Metanephros (tissue), 2 donors: ENCODE measurements at places on chromosomes 3 and 15. TPM values are rescaled to one million over a fixed set of nuclear protein-coding genes. Genes with fewer than 3 reads are reported as not detected.

Gene ROPN1
- total RNA-seq, result not detected

Gene SLC7A14
- total RNA-seq, result 2.9 TPM

Gene CXCR6
- 0.12 TPM for total RNA-seq

Gene ZPLD1
- 0.12 TPM for total RNA-seq

Gene MAGI1
- 54.2 TPM for total RNA-seq

Gene ST8SIA2
- total RNA-seq, result 4.4 TPM

Gene RAD54L2
- 20.3 TPM for total RNA-seq

Gene CD200
- 13.4 TPM for total RNA-seq

Gene MYL3
- 23.5 TPM for total RNA-seq

Gene NPAP1
- total RNA-seq, result 0.82 TPM

Gene CCDC54
- total RNA-seq, result not detected

Gene GNAI2
- 159 TPM for total RNA-seq

Gene EFHB
- total RNA-seq, result 1.5 TPM

Gene SYNM
- 33.3 TPM for total RNA-seq

Gene CDHR4
- 0.35 TPM for total RNA-seq

Gene DOCK3
- 0.88 TPM for total RNA-seq

Gene NANOGP8
- total RNA-seq, result 1.7 TPM

Gene IL17RD
- 45.2 TPM for total RNA-seq

Gene GOLGA6A
- not detected for total RNA-seq

Gene SI
- under 0.01 TPM for total RNA-seq

Gene PPM1L
- total RNA-seq, result 17.7 TPM
